ENCODE measurements at places on chromosomes 4 and X. TPM values are rescaled to one million over a fixed set of nuclear protein-coding genes. Genes with fewer than 3 reads are reported as not detected.

- no peak for DNase-seq
Observed at GRCh38 chrX:18102006-18102405, 118.7 kb downstream of the BEND2 start.

DNA sequence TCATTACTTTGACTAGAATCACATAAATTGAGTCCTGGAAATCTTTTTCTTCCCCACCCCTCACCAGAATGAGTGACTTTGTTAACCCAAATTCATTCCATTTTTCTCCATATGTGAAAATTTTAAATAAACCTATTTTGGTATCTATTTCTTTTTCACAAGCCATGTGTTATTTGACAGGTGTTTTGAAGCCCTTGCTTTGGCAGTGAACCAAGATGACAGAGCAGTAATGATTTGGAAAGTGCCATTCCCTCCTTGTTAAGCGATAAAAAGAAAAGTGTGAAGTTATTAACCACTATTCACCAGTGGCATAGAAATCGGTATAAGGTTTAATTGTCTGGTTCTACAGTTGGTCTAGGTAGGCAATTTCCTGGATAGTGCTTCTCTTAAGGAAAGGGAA lies 66.1 kb downstream of the POLA1 start:
- DNase-seq = peak; percentile 57

DNA sequence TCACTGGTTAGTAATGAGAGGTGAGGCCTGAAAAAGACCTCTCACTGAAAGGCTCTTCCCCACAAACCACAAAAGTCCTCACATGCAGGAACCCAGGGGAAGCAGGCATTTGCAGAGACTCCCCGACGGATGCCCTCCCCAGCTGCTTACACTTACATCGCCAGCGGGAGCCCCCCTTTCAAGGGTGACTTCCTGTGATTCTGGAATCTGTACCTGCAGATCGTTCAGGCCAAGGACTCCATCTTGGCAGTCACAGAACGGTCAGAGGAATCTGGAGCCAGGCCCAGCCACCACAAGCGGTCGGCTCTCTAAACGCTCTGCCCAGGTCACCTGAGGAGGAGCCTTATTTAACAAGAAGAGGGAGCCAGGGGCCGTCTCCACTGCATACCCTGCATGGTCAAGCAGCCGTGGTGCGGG lies 71.3 kb upstream of the STS start:
- DNase-seq = no peak

DNA sequence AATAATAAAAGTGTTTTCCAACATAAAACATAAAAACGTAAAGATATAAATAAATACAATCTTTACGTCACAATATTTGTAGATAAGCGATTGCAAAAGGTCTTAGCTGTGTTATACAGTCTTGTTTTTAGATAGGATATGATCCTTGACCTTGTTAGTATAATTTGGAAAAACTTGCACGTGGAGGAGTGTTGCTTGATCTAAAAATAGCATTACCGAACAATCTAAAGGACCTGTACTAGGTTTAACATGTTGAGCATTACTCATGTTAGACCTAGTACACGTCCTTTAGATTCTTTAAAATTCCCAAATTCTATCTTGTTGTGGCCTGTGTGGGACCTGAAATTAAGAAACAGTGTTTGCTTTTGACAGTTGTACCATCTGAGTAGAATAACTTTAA lies 1.6 kb downstream of the METAP1 start:
- DNase-seq = no peak

- peak; percentile 22 for DNase-seq
Observed at GRCh38 chrX:148337873-148338272, 162.5 kb upstream of the AFF2 start.

DNA sequence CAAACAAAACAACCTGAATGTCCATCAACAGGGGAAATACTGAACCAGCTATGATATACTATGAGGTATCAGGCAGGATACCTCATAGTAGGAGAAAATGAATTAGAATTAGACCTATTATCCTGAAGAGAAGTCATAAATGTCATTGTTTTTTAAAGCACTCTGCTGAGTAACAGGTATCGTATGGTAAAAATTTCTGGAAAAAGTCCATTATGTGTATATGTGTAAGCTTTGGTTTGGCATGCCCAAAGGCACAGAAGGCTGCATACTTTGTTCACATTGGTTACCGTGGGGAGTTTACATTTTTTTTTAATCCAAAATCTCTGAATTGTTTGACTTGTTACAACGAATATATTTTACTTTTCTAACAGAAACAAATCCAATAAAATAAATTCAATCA lies 70.5 kb downstream of the RPS3A start:
- no peak for DNase-seq

GRCh38 chr4:61400439-61401038 lies 200.4 kb downstream of the ADGRL3 start:
- no peak for DNase-seq

GRCh38 chr4:100738196-100739165 lies 220.7 kb upstream of the EMCN start:
- DNase-seq = peak; percentile 82

DNA sequence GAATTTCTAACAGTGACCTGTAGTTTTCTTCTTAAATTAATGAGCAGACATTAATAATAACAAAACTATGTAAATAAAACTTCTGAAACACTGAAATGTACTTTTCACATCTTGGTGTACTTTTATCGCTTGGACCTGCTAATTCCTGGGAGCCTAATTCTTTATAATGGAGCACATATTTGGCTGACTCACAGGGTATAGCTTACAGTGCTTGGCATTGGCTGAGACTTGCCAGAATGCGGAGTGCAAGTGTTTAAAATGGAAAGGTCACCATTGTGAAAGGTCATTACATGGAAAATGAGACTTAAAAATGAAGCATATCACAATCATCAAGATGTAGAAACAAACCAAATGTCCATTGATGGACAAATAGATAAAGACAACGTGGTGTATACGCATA lies 137.3 kb upstream of the PDLIM3 start:
- DNase-seq = no peak

GRCh38 chr4:23237771-23238170 lies 545.0 kb downstream of the GBA3 start:
- peak; percentile 97 for DNase-seq

- DNase-seq = peak; percentile 99
Observed at GRCh38 chrX:2677764-2678163, 13.3 kb upstream of the CD99 start.

DNA sequence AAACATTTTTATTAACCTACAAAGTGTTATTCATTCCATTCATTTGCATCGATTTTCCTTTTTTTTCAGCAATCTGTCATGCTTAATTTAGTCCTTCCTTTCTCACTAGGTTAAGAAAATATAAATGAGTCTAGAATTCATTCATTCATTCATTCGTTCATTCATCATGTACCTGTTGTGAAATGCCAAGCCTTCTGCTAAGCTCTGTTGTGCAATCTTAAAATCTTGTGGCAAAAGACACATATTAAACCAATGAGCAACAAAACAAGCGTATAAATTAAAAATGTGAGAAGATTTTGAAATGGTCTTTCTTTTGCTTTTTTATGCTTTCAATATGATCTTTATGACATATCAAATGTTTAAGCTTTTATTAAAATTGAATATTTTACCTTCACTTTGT lies 88.6 kb upstream of the MAD2L1 start:
- no peak for DNase-seq

DNA sequence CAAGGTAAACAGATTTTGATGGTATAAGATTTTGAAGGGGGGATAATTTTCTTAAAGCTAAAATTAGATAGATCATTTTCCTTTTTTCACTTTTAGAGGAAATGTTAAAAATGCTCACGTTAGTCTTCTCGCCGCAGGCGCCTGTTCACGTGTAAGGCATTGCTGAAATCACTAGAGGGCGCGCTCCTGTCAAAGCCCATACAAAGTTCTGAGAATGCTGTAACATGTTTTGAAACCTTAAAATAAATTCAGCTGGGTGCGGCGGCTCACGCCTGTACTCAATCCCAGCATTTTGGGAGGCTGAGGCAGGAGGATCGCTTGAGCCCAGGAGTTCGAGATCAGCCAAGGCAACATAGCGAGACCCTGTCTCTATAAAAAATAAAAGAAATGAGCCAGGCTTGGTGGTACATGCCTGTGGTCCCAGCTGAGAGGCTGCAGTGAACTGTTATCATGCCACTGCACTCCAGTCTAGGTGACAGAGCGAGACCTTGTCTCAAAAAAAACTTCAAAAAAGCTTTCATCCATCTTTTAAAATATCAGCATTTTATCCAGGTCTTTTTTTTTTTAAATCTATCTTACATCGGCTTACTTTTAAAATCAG lies 138.0 kb downstream of the RBMX2 start:
- peak; percentile 41 for DNase-seq

DNA sequence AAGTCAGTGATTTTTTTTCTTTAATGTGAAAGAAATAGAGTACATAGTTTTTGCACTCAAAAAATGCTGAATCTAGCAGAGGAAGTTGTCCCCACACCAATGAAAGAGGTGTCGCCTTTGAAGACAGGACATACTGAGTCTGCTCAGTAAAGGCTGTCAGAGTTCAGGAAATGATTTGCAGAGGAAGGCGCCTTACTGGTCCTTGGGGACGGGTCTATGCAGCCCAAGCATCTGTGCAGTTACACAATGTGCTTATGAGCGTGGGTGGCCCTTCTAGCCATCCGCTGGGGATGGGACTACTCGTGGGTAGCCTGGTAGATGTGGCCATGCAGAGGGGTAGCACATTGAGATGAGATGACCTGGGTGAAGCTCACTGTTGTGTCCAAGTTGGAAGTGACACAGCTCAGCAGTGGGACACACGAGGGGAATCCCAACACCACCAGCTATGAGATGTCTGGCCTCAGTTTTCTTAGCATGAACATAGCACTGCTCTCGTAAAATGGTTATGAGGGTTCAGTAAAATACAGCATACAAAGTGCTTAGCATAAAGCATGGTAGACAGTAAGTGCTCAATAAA lies 116.5 kb upstream of the RBPJ start:
- no peak for DNase-seq

GRCh38 chr4:6191448-6192130 lies 8.8 kb downstream of the JAKMIP1 start:
- DNase-seq = no peak

DNA sequence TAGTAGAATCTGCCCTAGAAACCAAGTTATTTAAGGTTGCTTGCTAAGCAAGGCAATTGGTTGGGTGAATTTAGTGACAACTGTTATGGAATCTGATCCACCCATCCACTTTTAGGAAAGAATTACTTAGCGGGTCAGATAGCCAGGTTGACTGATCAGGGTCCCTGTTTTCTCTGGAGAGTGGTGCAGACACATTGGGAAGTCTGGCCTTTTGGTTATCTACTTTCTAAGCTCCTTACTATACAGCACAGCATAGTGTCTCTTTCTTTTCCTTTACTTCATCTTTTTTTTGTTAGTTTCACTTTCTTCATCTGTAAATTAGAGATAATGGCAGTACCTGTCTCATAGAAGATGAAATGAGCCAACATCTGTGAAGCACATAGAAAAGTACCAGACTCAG lies 7.4 kb downstream of the HERC3 start:
- DNase-seq = no peak

DNA sequence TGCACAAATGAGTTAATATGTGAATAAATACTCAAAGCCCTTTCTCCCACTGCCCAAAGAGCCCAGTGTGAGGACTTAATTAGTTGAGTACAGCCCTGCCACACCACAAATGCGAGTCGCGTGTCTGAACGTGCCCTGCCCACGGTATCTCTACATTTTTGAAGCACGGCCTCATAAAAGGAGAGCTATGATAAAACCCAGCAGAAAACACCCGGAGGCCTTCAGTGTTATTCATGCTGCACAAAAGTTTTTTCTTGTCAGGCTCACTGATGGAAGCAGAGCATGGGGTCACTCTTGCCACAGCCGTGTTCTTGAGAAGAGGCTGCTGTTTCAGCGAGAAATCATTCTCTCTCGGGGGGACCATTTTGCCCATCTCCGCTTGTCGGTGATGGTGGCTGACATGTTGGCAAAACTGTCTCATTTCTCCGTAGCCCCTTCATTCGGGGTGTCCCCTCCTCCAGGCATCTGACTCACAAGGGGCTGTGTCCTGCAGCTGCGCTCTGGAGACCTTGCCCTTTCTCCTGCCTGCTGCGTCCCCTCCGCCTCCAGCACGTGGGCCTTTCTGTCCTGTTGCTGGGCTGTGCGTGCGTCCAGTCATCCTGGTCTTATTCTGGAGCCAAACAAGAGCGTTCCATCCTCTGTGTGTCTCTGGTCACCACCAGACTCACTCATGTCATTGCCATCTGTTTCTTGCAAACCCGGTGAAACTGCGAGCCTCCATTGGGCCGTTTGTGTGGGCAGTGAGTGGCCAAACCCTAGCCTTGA lies 88.8 kb downstream of the SORCS2 start:
- no peak for DNase-seq

GRCh38 chrX:723781-724180 lies 93.2 kb downstream of the SHOX start:
- peak; percentile 10 for DNase-seq

DNA sequence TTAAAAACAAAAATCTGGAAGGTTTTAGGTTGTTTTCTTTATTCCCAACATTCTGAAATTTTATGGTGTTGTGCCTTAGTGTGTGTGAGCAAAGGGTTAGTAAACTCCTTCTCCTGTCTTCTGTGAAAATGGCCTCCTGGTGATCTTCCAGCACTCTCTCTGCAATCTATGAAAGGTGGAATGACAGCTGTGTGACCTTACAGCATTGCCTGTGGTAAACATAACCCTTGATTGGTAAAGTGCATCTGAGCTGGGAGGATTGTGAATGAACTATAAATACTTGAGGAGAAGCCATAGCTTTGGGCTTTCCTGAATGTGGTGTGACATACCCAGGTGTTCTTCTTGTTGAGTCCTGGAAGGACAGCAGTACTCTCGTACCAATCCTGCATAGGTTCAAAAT lies 10.0 kb downstream of the ART3 start:
- peak; percentile 45 for DNase-seq

The IL1RAPL2 gene
- total RNA-seq = 0.03 TPM

The GPR50 gene
- not detected for total RNA-seq

The NPNT gene
- 13.2 TPM for total RNA-seq

The S100G gene
- total RNA-seq = not detected

The IBSP gene
- not detected for total RNA-seq

The LIMCH1 gene
- total RNA-seq = 83.0 TPM

The TCEAL8 gene
- total RNA-seq = 141 TPM

The GRPR gene
- total RNA-seq = 0.13 TPM

The CLDN2 gene
- not detected for total RNA-seq

The KLKB1 gene
- total RNA-seq = 0.42 TPM

The SYTL4 gene
- 0.88 TPM for total RNA-seq

The SPINK2 gene
- not detected for total RNA-seq

Measured in myocyte (in vitro differentiated cells).